ENCODE measurements at places on chromosomes 16 and 17. TPM values are rescaled to one million over a fixed set of nuclear protein-coding genes. Genes with fewer than 3 reads are reported as not detected.

CYGB gene
- 14.7 TPM for total RNA-seq

FBXW10 gene
- 0.86 TPM for total RNA-seq

KIF2B gene
- total RNA-seq = not detected

NPIPA3 gene
- 2.3 TPM for total RNA-seq

NOMO2 gene
- total RNA-seq = 121 TPM
